ENCODE measurements at places on chromosomes 5 and 9.

GRCh38 chr5:138243794-138244193, 30.6 kb downstream of the GFRA3 start:
- DNase-seq: no peak

- no peak for DNase-seq
These were observed 14.6 kb upstream of the AQP7 start for GRCh38 chr9:33416996-33417395.

DNA sequence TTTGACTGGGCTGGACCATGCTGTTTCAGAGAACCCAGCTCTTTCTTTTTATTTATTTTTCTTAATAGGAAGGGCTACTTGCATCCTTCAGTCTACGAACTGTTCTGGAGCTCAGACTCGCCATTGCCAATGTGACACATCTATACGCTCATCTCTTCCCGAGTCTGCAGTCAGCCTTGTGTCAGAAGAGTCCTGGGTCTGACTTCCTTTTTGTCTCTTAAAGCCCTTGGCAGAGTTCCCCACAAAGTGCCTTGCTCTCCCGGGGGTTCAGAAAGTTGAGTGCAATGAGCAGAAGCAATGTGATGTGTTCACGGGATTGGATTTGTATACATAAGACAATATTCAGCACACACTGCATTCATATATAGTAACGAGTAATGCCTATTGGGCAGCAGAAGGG, 140.4 kb downstream of the ATPSCKMT start:
- no peak for DNase-seq

- DNase-seq: no peak
These were observed 518 bp downstream of the SPRY4 start for GRCh38 chr5:142324136-142324870.

DNA sequence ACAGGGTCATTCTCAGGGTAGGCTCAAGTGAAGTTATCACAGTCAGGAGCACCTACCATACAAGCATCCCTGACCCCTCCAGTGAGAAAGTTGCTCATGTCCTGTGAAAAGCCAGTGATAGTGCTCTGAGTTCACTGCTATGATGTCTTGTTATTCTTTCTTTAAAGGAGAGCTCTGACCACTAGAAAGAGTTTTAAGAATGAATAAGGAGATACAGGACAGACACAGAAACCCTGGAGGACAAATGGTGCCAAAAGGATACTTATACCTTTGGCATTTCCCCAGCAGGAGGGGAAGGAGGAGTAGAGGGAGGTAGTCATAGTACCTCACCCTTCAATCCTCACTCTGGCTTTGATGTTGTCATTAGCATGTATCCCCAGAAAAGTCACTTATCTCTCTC, 84.0 kb upstream of the AGXT2 start:
- no peak for DNase-seq
